NCI-H1417 treated with DMSO at 0.1 percent for 48 hours (cell line): ENCODE measurements at places on chromosomes 4 and X.

DNA sequence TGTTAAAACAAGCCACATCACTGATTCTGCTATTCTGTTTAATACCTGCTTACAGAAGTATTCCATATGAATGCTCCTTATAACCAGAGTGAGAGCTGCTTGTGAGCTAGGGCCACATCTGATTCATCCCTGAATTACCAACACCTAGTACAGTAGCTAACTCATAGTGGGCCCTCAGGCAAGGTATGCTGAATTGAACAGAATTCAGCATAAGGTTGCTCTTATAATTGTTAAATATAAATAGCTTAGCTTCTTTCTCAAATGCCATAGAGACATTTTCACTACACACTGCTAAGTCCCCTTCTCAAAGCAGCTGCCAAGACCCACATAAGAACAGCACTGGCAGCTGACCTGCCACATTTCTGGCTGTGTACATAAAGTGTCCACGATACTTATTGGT is 27.0 kb upstream of the MCF2 start:
- no peak for DNase-seq

GRCh38 chrX:7775987-7776386 is 67.0 kb upstream of the VCX start:
- no peak for DNase-seq

DNA sequence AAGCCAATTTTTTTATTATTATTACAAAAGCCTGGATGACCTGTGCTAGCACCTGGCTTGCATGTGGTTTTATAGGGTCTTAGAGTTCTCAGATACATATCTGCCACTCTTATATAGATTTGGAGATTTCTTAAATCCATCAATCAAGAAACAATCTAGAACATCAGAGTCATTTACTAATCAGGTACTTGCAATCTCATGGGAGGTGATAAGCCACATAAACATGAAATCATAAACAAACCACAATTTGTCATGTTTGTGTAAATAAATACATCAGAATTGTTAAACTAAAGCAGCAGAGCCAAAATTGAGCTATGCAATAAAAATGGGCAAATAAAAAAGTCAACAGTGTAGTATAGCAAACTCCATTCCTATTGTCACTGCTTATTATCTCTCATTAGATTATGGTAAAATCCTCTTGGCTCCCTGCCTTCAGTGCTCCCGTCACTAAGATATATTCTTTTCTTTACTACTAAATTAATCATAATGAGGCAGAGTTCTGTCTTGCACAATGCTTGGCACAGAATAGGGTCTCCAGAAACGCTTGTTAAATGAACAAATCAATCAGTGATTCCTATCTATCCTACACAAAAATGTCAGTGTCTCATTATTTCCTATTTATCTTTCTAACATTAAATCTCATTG is 108.7 kb upstream of the TTC29 start:
- DNase-seq = no peak

DNA sequence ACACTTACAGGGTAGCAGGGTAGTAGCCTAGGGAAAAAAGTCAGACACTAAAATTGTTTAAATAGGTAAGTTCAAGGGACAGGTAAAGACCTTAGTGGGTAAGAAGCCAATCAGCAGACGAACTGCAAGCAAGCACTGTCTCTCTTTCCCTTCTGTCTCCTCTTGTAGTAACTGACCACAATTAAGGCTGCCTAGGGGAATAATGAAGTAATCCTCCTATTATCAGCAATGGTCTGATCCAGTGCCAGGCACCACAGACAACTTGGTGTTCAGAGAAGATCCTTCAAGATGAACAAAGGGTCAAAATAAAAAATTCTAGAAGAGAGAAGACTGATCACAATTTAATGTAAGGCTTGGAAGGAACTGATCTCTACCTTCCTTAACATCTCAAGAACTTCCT is 62.9 kb downstream of the ELOVL6 start:
- DNase-seq = no peak

DNA sequence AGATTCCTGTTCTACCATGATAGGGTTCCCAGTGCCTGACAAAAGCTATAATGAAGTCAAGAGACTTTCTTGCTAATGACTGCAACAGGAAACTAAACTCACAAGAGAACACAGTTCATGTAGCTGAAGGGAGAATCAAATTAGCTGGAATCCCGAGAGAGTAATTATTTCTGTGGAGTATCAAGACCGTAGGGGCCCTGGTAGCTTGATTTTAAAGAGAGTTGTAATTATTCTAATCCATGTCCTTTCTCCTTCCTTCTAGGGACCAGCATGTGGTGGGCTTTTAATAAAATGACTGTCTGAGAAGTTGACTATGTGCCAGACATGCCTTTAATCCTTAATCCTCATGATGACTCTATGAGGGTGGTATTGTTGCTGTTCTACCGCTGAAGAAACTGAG is 1.7 kb upstream of the TRPC5OS start:
- no peak for DNase-seq

DNA sequence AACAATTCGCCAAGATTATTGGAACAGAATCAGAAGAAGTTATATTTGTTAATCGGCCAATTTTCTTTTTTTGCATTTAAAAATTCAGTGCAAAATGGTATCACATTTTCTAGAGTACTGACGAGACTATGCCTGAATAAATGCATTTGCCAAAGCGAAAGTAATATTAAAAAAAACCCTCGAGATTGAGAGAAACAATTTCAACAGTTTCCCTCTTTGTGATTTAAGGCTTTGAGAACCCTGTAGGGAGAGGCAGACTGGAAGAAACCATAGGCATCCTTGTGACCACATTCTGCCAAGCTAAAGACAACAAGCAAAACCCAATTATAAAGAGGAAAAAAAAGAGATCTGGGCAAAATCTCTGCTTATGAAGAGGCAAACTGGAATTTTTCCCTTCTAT is 218.1 kb upstream of the GK2 start:
- no peak for DNase-seq

GRCh38 chrX:106874075-106874474 is 29.1 kb downstream of the RIPPLY1 start:
- no peak for DNase-seq

DNA sequence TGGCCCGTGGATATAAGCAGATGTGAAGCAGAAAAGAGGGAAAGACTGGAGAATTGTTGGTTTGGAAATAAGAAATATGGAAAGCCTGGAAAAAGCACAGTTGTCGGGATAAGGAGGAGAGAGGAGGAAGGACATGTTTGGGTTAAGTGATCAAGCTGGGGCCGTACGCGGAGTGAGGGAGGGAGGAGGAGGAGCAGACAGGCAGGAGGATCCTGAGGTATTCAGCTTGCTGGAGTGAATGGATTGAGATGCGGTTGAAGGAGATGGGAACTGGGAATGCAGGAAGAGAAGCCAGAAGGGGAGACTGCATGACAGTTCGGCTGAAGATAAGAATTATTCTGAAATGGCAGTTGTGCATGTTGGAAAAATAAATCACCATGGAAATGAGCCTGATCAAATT is 21.2 kb downstream of the ZFP42 start:
- no peak for DNase-seq
